ENCODE measurements at places on chromosomes 16 and 17.

DNA sequence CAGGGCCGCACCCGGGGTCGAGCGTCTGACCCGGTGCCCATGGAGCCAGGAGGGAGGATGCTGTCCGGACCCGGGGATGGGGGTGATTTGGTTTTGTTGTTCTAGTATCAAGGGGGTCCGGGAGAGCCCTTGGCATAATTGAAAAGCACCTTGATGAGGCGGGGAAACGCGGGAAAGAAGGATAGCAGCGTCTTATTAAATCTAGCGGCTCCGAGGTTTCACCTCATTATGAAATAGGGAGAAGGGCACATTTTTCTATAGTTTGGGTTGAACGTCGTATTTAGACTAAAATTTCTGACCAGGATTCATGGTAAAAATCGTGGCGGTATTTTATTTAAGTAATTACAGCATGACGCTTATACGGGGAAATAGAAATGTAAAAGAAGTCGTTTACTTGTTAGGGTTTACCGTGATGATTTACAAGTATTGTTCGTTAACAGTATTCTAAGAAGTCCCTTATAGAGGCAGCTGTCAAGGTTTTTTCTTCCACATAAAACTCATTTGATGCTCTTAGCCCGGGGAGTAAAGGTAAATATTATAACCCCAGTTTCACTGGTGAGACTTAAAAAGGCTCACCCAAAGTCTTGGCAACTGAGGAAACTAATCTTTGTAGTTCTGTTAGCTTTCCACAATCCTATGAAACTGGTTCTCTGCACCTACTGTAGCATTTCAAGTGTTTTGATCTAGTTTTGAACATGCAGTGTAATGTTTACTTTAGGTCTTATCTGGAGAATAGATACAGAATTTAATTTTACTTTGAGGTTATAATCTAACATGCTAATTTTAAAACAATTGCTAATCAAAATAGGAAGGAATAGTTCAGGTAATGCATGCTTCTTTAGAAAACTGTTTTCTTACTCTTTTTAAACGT is 756 bp downstream of the LUC7L3 start:
- no peaks in the 10 kb centered on the region for H3K27me3 ChIP-seq
- H3K4me1 ChIP-seq: peaks cover 25% of the 10 kb centered on the region
- H3K36me3 ChIP-seq: peaks cover 15% of the 10 kb centered on the region
- H3K27ac ChIP-seq: peak overlapping the region; percentile 85

- no peaks in the 10 kb centered on the region for H3K27me3 ChIP-seq
- no peaks in the 10 kb centered on the region for H3K4me1 ChIP-seq
- H3K4me3 ChIP-seq: no peak overlapping the region
These were observed 33.3 kb downstream of the NDEL1 start for GRCh38 chr17:8468980-8469379.

GRCh38 chr16:84786605-84787262 is 33.1 kb upstream of the CRISPLD2 start:
- H3K27me3 ChIP-seq: no peaks in the 10 kb centered on the region
- no peak overlapping the region for H3K4me3 ChIP-seq

- H3K27me3 ChIP-seq: no peaks in the 10 kb centered on the region
- DNase-seq: no peak
- H3K36me3 ChIP-seq: peaks cover 5% of the 10 kb centered on the region
- H3K27ac ChIP-seq: no peak overlapping the region
- H3K4me1 ChIP-seq: no peaks in the 10 kb centered on the region
These were observed 35.6 kb downstream of the CRLF3 start for GRCh38 chr17:30788918-30789317.
